ENCODE measurements at places on chromosomes 3 and 15. TPM values are rescaled to one million over a fixed set of nuclear protein-coding genes. Genes with fewer than 3 reads are reported as not detected.

ZNF774 gene
- total RNA-seq: 3.7 TPM

- peak; percentile 57 for DNase-seq
These were observed 34.3 kb downstream of the SEC22C start for GRCh38 chr3:42547401-42547945.

- DNase-seq: peak; percentile 27
These were observed 597 bp upstream of the CAMK1 start for GRCh38 chr3:9770276-9770812.

DNA sequence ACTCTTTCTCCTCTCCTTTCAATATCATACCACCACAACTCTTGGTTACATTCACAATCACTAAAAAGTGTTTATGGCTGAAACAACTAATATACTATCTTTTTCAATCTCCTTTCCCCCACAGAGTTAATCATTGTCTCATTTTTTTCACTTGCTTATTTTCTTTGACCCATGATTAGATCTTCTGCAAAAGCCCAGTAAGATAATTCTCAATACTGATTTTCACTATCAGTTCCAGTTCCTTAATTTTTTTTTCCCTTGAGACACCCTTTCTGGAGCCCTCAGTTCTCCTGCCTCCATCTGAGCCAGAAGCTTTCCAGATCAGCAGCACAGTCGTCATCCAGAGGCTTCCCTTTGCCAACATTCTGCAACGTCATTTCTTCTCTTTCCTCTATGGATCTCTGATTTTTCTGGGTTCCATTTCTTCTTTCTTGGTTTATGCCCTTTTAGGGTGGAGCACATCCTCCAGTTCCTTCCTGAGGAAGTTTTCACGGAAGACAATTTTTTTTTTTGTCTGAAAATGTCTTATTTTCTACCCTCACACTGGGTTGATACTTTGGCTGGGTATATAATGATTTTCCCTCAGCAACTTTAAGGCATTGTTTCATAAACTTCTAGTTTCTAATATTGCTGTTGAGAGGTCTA, 88.7 kb upstream of the C15orf39 start:
- DNase-seq: no peak

- DNase-seq: no peak
These were observed 2.2 kb downstream of the KCTD6 start for GRCh38 chr3:58494107-58494506.

GOLGA8S gene
- 0.48 TPM for total RNA-seq

DNA sequence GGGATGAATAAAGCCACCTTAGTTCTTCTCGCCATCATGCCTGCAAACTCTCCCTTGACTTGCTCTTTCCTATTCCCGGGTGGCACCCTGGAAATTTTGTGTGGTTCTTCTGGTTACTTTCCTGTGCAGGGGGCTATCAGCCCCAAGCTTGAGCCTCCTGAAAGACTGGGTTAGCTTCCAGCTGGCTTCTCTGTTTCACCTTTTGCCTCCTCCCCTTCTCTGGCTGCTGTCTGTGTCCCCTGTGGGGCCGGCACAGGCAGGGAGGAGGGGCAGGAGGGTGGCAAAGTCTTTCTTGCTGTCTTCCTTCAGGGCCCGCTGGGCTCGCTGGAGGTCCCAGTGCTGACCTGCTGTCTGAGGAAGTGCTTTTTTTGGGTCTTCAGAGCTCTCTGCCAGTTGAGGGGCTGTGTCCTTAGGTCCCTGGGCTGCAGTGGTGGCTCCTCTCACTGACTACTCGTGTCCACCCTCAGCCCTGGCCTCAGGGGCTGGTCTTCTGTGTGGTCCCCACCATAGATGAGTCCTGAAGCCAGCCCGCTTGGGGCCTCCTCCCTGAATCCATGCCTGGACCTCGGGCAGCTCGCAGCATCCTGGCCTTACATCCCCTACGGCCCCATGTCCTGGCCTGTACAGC, 196.5 kb downstream of the KLF13 start:
- DNase-seq: no peak

DNA sequence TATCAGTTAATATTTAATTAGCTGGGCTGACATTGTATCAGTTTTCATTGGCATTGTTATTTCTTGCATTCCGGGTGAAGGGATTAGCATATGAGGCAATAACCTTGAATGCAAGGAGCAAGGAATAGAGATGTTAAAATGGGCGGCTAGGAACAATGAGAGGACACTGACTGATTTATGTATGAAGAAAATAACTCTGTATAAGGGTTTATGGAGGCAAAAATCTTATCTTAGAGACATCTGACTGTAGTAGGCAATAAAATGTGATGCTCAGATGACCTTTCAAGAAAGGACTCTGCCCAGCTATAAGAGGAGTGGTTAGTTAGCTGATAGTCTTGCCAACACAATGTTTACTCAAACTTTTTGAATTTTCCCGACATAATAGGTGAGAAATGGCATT, 158.3 kb downstream of the EFHB start:
- DNase-seq: no peak

CYP11A1 gene
- not detected for total RNA-seq

SPATA12 gene
- total RNA-seq: not detected

DNA sequence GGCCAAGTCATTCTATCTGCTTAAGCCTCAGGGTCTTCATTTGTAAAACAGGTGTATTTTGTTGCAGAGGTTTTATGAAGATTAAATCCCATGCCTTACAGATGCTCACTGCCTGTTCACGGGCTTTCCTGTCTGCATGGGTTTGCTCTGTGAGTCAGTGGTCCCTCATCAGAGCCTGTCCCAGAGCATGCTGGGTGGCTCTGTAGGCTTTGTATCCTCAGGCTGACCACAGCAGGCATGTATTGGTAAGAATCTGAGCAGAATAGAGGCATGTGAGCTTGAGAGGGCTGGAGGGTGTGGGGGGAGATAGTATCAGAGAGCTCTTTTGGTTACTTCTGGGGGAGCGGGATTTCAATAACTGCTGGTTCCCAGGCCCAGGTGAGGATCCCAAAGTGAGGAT, 45.4 kb upstream of the PLXNA1 start:
- DNase-seq: peak; percentile 45

- no peak for DNase-seq
These were observed 59.4 kb upstream of the PRR23C start for GRCh38 chr3:139104062-139104461.

DNA sequence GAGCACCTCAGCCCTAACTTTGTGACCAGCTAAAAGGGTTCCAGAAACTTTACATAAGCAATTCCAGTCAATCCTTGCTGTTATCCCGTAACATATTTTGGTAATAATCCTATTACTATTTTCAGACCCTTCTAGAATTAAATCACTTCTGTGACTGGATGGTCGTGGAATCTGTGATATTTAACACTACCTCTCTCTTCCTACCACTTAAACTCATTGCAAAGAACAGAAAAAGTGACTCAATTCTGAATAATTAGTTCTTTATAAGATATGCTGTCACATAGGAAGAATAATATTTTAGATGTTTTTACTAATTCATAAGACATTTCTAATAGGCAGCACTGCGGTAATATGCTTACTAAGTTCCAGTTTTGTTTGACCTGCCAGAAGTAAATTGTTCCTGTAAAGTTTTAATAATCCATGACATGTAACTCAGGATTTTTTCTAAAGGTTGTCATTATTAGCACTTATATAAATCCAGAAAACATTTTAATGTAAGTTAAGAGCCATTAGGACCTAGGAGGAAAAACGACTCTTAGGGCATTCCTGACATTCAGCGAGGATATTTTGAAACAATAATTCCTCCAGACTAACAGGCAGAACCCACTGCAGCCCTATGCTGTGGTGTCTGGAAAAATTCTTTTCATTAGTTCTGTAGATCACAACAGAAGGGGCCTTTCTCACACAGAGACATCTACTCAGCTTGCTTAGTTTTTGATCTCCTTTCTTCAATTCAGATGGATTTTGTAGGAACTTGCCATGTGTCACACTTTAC, 113.3 kb upstream of the MBNL1 start:
- no peak for DNase-seq

DNA sequence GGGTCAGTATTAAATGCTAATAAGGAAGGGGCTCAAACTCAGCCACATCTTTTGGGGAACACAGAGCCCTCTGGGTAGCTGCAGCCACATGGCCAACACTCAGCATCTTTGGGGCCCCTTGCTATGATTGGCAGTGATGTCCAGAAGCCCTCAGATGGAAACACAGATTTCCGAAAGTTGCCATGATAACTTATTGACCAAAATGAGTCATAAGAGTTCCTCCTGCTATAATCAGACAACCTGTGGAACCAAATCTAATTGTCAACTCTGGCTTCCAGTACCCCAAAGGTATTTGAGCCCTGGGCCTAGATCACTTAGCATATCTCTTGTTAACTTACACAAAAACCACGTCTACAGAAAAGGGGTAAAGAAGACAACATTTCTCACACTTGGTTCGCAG, 392.2 kb downstream of the KCNH8 start:
- no peak for DNase-seq

DNA sequence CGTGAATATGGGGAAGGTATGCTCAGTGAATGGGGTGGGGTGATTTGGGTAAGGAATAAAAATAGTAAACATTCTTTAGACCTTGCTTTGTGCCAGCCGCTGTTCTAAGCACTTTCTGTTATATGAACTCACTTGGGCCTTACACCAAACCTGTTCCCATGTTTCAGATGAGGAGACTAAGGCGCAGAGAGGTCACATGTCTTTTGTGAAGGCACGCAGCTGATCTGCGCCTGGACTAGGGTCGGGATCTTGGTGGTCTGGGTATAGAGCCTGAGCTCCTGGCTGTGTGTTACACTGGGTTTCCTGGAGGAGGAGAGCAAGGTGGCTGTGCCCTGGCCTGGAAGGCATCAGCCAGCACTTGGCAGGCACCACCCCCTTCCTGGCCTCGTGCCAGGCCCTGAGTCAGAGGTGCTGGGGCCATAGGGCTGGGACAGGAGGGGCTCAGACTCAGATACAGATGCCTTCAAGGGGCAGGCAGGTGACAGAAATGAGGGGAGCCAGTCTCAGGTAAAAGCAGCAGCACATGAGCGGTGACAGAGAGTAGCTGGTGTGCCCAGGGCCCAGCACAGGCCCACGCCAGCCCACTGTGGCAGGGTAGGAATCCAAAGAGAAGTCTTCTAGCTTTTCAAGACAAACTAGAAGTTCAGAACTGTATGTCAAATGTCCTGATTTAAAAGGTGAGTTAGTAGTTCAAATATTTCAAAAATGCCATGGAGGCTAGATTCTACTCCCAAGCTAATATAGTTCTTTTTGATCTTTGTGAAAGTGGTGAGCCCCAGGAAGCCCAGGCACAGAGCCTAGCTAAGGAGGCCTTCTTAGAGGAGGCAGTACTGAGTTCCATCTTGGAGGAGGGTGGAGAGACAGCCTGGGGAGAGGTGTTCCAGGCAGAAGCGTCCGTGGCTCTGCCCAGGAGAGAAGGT, 83.1 kb downstream of the DNAJB8 start:
- DNase-seq: peak; percentile 68

DNA sequence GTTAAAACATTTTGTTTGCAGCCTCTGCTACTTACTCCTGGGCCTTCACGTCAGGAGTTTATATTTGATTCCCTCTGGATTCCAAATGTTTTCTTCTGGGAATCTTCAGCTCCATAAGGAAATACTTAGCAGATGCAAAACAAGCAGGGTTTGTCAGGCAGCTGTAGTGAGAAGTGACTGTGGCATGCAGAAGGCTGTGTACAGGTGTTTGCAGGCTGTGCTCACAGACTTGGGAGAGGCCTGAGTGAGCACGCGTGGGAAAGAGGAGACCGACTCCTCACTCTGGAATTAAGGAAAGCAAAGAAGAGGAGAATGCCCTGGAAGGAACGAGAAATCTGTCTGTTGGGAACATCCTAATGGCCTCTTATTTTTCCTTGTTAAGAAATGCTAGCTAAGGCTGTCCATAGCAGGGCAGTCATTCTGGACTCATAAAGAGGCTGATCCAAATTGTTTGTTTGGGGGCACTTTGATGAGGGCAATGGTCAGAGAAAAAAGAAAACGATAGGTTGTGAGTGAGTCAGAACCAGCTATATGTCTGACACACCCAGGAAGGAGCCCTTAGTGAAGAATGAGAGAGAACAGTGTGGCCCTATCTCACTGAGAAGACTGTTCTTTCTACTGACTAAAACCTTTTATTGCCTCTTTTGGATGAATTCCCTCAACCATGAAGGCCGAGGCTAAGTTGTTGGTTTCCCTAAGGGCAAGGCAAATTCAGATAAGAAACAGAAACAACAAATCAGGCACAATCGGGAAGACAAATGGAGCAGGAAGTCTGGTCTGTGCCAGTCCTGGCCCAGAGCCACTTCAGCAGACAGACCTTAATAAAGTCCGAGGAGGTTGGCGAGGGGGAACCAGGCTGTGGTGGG, 82.6 kb downstream of the TGFBR2 start:
- DNase-seq: peak; percentile 98

- peak; percentile 39 for DNase-seq
These were observed 3.8 kb upstream of the LOXL1 start for GRCh38 chr15:73922186-73923151.

CHST13 gene
- total RNA-seq: not detected

SERINC4 gene
- not detected for total RNA-seq

- no peak for DNase-seq
These were observed 20.5 kb downstream of the EXOSC7 start for GRCh38 chr3:44996556-44996969.

RHO gene
- total RNA-seq: not detected

STAB1 gene
- total RNA-seq: under 0.01 TPM

LRRIQ4 gene
- not detected for total RNA-seq

- DNase-seq: no peak
These were observed 428.7 kb downstream of the ROBO2 start for GRCh38 chr3:77468626-77469020.

RPP25 gene
- 14.9 TPM for total RNA-seq

ACP3 gene
- total RNA-seq: 0.59 TPM

NXPE3 gene
- total RNA-seq: 18.7 TPM

MORC1 gene
- not detected for total RNA-seq
